ENCODE measurements at places on chromosomes 4 and X. TPM values are rescaled to one million over a fixed set of nuclear protein-coding genes. Genes with fewer than 3 reads are reported as not detected.
A peak's percentile ranks its signal among the peaks of the same experiment; 100 is the strongest.

Gene ARMCX4
- total RNA-seq, result 14.4 TPM

GRCh38 chr4:183164963-183165362 lies 65.9 kb downstream of the WWC2 start:
- DNase-seq, result no peak

DNA sequence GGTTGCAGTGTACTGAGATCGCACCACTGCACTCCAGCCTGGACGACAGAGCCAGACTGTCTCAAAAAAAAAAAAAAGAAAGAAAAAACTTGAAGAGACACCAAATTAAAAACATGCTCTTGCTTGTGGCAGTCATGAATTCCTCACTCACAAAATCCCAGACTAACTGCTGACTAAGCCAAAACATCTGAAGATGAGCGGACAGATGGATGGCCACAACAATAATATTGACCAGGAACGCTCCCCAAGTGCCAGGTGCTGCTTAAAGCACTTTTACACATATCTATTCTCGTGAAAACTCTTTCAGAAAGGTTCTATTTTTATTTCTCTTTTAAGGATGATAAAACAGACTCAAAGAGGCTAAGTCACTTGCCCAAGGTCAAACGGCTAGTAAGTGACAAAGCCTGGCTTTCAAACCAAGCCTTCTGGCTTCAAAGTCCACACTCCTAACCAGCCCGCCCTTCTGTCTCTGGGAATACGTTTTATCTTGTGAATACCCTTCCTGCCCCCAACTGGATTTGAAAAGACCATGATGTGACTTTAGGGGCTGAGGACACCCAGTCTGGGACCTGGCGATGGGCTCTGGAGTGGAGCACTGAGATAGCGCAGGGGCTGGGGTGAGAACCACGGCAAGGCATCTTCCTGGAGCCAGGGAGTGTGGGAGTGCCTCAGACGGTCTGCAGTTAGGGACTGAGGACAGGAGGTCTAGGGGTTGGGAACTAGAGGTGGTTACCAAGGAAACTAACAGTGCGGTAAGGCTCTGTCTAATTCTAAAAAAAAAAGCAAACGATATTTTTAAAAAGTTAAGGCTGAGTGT lies 9.5 kb upstream of the CXCR3 start:
- no peak for DNase-seq

Gene WNK3
- total RNA-seq, result 1.8 TPM

Gene ATP2B3
- total RNA-seq, result not detected

Gene PGK1
- total RNA-seq, result 141 TPM

GRCh38 chr4:111890412-111890811 lies 254.8 kb upstream of the FAM241A start:
- DNase-seq, result no peak

DNA sequence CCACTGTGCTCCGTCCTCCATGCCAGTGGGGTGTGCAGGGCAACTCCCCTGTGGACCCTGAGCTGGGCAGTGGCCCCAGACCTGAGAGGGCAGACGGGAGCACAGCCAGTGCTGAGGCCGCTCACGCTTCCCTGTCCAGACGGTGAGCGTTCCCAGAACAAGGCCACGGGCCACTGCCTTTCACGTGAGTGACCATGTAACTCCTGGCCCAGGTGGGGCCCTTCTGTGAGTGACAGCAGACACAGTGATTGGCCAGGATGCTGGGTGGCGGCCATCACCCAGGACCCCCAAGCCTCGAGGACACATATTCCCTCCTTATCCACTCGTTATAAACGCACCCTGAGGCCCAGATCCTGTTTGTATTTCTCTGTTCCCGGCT lies 10.5 kb downstream of the NSG1 start:
- peak; percentile 56 for DNase-seq

GRCh38 chrX:65696613-65697012 lies 29.2 kb downstream of the MSN start:
- DNase-seq, result no peak

Gene PAGE1
- total RNA-seq, result not detected

- peak; percentile 88 for DNase-seq
Observed at GRCh38 chrX:41384051-41384705, 50.2 kb downstream of the DDX3X start.

DNA sequence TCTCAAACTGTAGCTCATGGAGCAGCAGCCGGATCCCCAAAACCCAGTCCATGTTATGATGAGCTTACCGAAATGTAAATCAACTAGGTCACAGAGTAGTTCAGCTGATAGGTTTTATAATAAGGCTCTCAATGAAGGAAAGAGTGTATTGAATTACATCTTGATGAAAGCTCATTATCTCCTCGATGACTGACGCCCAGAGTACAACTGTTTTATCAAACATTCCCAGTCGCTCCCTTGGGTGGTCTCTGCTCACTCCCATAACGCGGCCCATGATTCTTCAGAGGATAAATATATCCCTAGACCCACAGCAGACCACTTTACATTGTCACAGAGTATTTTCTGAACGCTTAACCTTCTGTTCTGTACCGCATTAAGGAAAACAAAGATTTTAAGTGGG lies 452.3 kb upstream of the GALNT7 start:
- no peak for DNase-seq

Gene APBB2
- total RNA-seq, result 49.2 TPM

DNA sequence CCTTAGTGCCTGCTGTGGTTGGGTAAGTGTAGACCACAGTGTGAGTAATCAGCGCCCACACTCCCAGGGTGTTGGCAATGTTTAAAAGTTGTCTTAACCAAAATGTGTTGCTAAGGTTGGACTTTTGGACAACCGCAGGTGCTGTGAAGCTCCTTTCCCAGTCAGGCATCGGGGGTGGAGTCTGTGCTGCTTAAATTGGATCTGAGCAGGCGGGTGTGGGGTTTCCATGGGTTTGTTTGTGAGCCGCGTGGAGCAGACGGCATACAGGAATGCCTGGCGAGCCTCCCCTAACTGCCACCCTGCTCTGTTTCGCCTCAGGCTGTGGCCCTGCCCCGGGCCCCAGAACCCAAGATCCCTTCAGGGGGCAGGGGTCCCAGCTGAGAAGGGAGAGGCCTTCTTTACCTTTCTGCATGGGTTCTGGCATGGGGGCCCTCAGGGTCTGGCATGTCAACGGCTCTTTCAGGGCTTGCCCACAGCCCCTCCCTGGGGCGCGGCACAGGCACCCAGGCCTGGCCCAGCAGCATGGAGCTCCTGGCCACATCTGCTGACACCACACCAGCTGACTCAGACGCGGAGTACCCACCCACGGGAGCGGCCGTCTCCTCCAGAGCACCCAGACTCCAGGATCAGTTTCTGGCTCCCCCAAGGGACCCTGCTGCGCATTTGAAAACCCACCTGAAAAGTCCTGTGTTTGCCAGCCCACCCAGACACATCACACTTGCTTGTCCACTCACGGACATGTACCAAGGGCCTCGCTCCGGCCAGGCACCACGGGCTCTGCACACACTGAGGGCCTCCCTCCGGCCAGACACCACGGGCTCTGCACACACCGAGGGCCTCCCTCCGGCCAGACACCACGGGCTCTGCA lies 5.1 kb upstream of the SPON2 start:
- peak; percentile 75 for DNase-seq

Gene MAGEE2
- not detected for total RNA-seq

- no peak for DNase-seq
Observed at GRCh38 chrX:74461384-74461783, 40.1 kb downstream of the SLC16A2 start.

- no peak for DNase-seq
Observed at GRCh38 chr4:73139991-73140390, 70.5 kb upstream of the COX18 start.

DNA sequence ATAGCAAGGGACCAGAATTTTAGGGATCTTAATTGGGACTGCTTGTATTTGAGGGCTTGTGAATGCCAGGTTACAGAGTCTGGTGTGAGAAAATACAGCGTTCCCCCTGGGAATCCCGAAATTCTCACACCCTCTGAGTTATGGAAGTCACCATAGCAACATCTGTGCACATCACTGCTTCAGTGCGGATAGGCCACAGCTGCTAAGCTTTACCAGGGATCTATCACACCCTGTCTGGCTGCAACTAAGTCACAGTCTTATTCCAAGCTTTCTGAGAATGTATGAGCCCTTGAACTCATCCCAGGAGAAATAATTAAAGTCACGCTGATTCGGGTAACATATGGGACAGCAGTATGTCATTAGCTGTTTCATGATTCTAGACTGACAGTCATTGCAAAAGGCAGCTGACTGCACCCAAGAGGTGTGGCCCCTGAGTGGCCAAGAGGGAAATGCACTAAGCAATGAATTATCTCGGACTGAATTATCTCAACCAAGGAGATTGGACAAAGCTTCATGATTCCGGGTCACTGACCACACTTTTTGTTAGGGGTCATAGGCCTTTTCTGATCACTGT lies 46.7 kb upstream of the BTC start:
- no peak for DNase-seq

- DNase-seq, result no peak
Observed at GRCh38 chrX:111284631-111285293, 14.5 kb upstream of the CAPN6 start.

- DNase-seq, result no peak
Observed at GRCh38 chrX:46957297-46957696, 45.1 kb downstream of the JADE3 start.

Gene F11
- not detected for total RNA-seq
